ENCODE measurements at places on chromosomes 2 and 18.
A peak's percentile ranks its signal among the peaks of the same experiment; 100 is the strongest.

DNA sequence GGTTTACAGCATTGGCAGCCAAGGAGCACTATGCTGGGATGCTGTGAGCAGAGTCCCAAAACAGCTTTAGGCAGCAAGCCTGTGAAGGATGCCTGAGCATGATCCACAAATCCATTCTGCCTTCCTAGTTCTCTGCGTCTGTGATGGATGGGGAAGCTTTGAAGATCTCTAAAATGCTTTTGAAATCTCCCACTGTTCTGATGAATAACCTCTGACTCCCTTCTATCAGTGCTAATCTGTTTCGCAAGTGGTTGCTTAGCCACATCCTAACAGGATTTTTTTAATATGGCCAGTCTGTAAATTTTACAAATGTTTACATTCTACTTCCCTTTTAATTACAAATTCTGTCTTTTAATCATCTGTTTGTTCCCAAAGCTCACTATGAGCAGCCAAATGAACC, 319.2 kb downstream of the GULP1 start:
- no peak for DNase-seq

DNA sequence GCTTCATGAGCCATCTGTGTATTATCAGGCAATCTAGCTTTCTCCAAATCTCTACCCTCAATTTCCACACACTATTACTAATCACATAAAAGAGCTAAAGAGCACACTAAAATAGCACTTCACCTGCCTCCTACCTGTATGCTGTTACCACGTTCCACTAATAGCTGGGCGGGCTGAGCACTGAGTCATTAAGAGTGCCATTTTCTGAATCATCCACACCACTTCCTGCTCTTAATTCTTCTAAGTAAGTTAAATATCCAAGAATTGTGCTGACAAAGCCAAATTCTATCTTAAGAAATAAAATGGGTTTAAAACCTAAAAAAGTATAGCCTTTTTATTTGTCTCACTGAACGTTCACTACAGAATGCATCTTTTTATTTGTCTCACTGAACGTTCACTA, 35.7 kb downstream of the NOL10 start:
- DNase-seq: no peak

- DNase-seq: peak; percentile 72
Observed at GRCh38 chr2:215745331-215745730, 268.0 kb downstream of the MREG start.

GRCh38 chr18:8253944-8254343, 355.3 kb upstream of the RAB12 start:
- no peak for DNase-seq

DNA sequence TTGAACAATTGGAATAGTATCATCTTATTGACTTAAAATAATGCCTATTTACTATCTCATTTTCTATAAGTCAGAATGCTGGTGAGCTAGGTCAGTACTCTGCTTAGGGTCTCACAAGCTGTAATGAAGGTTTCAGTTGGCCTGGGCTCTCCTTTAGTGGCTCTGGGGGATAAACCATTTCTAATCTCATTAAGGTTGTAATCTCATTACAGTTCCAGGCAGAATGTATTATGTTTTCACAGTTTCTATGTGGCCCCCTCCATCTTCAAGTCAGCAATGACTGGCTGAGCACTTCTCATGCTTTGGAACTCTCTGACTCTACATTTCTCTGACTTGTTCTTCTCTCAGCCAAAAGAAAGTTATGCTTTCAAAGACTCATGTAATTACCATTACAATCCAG, 163.1 kb downstream of the CCDC178 start:
- no peak for DNase-seq

DNA sequence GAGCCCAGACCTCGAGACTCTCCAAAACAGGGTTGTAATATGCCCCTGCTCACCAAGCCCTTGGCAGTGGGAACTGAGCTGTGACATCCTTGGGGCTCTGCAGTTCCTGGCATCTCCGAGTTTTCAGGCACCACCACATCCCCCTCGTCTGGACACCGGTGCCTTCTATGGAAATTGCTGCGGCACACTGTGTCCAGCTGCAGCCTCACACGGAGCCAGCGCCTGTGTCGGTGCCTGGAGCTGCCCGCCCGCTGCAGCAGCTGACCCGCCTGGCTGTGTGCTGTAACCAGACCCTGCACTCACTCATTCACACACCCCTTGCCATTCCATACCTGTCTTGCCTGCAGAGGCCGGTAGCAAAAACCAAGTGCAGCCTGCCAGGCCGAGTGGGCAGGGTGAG, 11.8 kb downstream of the IWS1 start:
- no peak for DNase-seq

DNA sequence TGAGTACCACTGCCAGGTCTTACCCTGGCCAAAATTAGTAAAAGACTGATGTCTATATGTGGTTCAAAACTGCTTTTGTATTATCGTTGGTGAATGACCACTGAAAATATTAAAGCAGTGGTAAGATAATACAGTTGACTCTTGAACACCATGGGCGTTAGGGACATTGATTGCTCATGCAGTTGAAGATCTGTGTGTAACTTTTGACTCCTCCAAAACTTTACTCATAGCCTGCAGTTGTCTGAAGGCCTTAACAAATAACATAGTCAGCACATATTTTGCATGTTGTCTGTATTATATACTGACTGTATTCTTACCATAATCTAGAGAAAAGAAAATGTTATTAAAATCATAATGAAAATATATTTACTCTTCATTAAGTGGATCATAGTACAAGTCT, 5.8 kb upstream of the ANKRD12 start:
- DNase-seq: no peak

GRCh38 chr2:121287146-121287798, 2.3 kb upstream of the TFCP2L1 start:
- DNase-seq: peak; percentile 66

DNA sequence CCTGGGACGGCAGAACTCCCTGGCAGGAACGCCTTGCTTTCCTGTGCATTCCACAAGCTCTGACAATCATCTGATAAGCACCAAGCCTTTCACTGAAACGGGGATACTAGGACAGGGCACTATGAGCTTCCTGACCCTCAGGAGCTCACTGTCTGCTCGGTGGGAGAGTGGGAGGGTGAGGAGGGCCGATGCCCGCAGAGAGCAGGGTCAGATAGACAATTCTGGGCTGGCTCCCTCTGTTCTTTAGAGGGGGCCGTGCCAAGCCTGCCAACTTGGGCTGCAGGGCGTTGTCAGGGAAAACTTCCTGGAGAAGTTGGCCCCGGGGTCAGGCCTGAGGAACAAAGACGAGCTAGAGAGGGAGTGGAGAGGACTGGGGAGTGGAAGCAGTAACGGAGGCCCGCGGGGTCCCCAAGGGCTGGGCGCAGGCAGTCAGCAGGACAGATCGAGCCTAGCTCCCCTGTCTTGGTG, 82.0 kb downstream of the CTAGE1 start:
- no peak for DNase-seq

DNA sequence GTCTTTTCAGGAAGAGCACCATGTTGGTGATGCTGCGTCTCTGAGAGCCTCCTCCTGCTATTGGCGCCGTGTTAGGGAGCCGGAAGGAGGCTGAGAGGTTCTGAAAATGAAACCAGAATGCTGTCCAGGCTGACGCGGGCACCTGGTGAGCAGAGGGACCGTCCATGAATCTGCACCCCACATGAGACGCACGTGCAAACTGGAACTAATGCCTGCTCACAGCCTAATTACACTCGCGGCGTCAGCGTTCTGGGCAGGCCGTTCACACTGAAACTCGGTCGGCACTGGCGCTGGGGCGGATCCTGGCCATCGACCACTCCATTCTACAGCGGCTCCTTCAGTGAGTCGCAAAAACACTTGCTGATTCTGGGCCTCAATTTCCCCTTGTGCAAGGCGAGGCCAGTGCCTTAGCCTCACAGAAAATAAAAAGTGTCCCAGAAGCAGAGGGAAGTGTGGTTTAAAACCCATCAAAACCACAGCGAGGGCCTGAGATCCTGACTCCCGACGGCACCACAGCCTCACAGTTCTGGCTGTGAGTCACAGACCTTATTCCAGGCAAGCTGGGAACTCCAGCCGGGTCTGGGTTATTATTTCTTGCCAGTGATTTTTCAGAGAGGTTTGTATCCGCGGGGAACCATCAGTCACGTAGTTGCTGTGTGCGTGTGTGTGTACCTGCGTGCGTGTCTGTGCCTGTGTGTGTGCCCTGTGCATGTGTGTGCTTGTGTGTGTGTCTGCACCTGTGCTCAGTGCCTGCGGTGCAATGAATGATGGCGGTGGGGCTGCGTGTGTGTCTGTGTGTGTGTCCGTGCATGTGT, 49.1 kb upstream of the CTDP1 start:
- DNase-seq: no peak

DNA sequence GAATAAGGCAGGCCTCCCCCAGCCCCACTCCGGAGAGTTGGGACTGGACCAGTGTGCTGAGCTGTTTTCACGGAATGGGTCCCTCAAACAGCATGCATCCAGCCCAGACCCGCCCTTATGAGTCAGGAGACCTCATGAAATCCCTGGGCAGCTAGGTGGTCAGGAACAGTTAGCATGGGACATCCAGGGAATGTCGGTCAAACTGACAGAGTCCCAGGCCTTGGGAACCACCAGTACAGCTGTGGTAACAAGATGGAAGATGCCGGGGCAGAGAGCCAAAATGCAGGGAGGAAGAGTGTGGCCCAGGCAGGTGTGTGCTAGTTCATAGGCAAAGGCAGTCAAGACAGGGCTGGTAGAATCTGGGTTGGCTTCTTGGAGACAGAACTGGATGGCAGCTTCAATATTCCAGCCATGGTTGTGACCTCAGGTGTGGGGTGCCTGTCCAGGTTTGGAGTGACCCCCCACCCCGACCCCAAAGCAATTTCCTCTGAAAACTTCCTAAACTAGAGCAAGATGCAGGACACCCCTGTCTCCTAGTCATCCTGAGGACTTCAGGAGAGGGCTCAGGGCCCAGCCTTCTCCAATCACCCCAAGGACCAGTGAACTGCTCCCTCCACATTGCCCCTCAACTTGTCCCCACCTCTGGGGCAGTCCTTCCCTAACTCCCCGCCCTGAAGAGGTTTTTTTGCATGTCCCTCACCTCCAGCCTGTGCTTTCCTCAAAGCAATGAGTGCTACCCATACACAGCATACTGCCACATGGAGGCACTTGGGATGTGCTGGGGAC, 46.5 kb downstream of the KCNIP3 start:
- no peak for DNase-seq

DNA sequence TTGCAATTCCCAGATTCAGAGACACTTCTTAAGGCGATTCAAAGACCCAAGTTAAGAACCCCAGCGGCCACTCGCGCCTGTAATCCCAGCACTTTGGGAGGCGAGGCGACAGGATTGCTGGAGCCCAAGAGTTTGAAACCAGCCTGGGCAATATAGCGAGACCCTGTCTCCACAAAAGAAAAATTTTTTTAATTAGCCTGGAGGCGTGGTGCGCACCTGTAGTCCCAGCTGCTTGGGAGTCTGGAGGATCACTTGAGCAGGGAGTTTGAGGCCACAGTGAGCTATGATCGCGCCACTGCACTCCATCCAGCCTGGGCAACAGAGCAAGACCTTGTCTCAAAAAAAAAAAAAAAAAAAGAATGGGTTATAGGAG, 585 bp upstream of the ANAPC1 start:
- no peak for DNase-seq

DNA sequence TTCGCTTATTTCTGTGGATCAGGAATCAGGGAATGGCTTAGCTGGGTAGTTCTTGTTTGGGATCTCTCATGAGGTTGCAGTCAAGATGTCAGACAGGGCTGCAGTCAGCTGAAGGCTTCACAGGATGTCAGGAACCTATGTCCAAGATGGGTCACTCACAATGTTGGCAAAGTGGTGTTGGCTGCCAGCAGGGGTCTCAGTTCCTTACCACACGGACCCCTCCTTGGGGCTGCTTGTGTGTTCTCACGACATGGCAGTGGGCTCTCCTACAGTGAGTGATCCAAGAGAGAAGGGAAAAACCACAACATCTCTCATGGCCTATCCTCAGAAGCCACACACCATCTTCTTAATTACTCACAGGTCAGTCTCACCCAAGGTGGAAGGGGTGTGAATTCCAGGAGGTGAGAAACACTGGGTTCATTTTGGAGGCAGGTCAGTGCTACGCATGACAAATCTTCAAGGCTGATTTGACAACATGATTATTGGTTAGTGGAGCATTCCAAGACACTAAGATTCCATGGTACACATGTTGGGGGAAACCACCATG, 1.3 kb upstream of the ANTXR1 start:
- no peak for DNase-seq

- DNase-seq: no peak
Observed at GRCh38 chr2:238841542-238842164, 6.2 kb upstream of the TWIST2 start.

GRCh38 chr18:51185075-51185474, 12.4 kb downstream of the MEX3C start:
- DNase-seq: peak; percentile 11

DNA sequence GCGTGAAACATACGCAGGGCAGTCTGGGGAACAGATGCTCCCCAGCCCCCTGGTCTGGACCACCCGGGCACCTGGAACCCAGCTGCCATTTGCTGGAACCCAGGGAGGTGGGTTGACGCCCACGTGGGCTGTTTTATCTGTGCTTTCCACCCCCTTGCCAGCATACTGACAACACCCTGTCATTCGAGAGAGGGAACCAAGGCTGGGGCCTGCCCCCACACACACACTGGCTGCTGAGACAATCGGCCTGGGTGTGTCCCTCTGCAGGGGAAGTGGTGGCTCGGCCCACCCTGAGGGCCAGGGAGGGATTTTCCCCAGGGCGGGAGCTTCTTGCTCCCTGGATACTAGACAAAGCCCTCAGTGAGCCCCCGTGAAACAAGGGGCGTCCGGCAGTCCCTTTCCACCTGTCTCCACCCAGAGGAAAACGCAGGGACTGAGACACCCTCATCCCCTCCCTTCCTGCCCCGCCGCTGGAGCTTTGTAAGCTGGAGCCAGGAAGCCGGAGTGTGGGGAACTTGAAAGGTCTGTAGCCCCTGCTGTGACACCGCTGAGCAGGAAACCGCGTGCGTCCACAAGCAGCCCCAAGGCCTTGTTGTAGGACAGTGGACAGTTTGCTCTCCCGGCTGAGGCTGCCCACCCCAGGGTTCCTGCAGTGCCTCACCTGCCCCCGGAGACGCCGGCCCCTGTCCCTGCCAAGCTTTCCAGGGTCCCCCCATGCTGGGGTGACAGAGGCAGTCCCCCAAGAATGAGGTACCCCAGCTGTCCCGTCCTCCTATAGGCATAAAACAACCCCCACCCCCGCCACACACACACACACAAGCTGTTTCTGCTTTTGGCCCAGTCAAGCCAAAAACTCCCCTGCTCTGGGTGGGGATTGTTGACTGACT, 14.1 kb upstream of the KLF11 start:
- DNase-seq: peak; percentile 94

Measured in inflammatory macrophage treated with lipopolysaccharide for 1 hour (primary cell).